ENCODE measurements at places on chromosomes 2 and 18. TPM values are rescaled to one million over a fixed set of nuclear protein-coding genes. Genes with fewer than 3 reads are reported as not detected.

GRCh38 chr2:229071292-229071976, 199.7 kb downstream of the PID1 start:
- H3K4me3 ChIP-seq: no peak overlapping the region
- no peaks in the 10 kb centered on the region for H3K27me3 ChIP-seq
- no peak overlapping the region for H3K27ac ChIP-seq

DNA sequence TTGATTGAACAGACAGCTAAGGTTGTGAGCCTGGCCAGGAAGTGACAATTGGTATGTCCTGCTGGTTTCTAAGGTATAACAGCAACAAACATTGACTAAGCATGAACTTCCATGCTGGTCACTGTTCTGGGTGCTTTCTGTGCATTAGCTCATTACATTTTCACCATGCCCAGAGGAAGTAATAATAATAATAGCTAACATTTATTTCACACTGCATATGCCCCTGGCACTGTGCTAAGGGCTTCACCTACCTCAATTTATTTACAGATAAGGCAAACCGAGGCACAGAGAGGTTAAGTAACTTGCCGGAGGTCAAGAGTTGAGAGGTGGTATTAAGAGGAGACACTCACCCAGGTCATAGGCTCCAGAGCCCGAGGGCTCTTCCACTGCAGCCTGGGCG, 113.6 kb downstream of the PDCL3 start:
- H3K27me3 ChIP-seq: no peaks in the 10 kb centered on the region
- DNase-seq: no peak
- H3K4me1 ChIP-seq: no peaks in the 10 kb centered on the region
- no peak overlapping the region for H3K4me3 ChIP-seq

OTOF gene
- 0.28 TPM for total RNA-seq

- no peak overlapping the region for H3K4me3 ChIP-seq
- no peak for DNase-seq
- no peaks in the 10 kb centered on the region for H3K36me3 ChIP-seq
- H3K4me1 ChIP-seq: peaks cover 14% of the 10 kb centered on the region
- H3K27me3 ChIP-seq: no peaks in the 10 kb centered on the region
Observed at GRCh38 chr2:20544153-20544747, 97.4 kb downstream of the RHOB start.

DNA sequence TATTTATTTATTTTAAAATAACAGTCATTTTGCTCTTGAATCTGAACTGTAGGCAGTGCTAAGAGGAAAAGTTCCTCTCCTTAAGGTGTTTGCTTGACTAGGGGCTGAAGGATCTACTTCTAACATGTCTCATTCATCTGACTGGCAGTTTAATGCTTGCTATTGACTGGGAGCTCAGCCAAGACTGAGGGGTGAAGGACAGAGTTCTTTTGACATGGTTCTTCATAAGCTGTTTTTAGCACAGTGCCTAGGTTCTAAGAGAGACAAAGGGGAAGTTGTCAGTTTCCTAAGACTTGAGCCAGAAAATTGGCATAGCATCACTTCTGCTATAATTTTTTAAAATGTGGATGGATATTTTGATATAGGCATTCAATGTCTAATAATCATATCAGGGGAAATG, 73.0 kb downstream of the COMMD1 start:
- H3K27ac ChIP-seq: no peak overlapping the region
- no peak overlapping the region for H3K4me3 ChIP-seq
- peaks cover 4% of the 10 kb centered on the region for H3K4me1 ChIP-seq
- DNase-seq: no peak
- no peaks in the 10 kb centered on the region for H3K27me3 ChIP-seq
- H3K36me3 ChIP-seq: no peaks in the 10 kb centered on the region

DNAJC10 gene
- total RNA-seq: 46.4 TPM

CYS1 gene
- 4.1 TPM for total RNA-seq

DSG1 gene
- total RNA-seq: 0.61 TPM

REL gene
- total RNA-seq: 6.4 TPM

DNA sequence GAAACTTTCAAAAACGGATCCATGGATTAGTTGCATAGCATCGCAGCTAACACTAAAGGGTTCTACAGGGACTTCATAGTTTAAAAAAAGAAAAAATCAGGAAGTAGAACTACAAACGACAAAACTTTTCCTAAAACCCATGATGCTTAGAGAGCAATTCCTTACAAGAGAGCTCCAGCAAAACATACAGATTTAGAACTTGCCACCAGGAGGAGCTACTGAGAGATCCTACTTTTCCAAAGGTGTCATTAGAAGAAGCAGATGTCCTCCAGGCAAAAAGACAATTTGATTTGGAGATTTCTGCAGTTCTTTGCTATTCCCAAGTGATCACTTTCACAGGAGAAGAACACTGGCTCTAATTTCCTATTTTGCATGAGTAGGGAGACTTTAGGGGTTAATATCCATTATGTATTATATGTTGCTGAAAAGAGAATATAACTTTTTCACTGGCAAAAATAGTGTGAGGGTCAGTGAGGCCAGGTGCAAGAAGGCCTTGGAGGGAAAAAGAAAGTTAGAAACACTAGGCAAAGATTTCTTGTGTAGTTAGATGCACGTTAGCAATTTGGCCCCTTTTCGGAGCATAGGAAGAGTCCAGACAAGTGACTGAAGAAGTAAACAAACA, 436.2 kb downstream of the SUCLG1 start:
- no peak overlapping the region for H3K27ac ChIP-seq
- H3K4me1 ChIP-seq: no peaks in the 10 kb centered on the region
- no peak overlapping the region for H3K4me3 ChIP-seq

DNA sequence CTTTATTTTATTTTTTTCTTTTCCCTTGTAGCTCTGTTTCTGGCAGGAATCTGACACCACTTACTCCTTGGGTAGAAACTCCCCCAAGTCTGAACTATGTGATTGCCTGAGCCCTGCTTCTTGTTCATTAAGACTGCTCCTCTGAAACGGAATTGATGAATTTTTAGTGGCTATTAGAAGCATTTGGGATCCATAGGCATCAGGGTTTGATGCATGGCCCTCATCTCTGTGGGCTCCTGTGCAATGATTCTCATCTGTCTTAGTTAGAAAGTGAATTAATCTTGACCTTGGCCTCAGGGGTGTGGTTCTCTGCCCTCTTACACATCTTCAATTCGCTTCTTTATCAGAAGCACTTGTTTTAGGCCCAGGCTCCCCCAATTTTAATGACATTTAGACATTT, 31.0 kb upstream of the DARS1 start:
- no peaks in the 10 kb centered on the region for H3K36me3 ChIP-seq
- DNase-seq: no peak
- no peak overlapping the region for H3K27ac ChIP-seq

DNA sequence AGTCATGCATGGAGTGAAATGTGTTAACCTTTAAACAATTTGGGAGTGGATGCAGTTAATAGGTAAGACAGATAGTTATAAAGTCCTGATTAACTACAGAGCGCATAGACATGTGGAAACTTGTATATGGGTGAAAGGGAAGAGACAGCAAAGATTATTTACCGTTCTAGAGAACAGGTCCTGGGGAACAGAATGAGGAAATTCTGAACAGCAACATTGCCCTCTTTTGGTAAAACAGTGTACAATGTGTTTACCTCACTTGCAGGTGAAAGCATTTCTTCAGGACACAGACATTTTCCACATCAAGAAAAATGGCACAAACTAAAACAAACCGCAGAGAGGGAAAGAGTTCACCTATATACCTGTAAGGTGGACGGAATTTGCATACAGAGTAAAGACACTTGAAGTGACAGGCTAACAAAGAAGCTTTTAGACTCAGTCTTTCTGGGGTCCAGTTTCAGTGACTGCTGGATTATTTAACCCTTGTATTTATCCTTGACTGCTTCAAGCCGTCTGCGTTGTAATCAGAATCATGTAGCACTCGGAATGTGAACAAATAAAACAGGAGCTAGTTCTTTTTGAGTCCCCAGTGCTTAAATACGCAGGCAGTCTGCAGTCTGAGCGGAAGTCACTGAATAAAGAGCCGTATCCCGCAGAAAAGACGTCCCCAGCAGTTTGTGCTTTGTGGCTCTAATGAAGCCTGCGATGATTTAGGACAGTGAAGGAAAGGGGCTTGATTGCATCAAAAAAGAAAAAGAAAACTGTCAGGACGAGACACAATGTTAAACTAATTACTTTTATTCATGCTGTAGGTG, 364.8 kb upstream of the GALNT5 start:
- peaks cover 7% of the 10 kb centered on the region for H3K4me1 ChIP-seq
- no peak overlapping the region for H3K27ac ChIP-seq
- no peaks in the 10 kb centered on the region for H3K27me3 ChIP-seq
- H3K4me3 ChIP-seq: no peak overlapping the region
- H3K36me3 ChIP-seq: no peaks in the 10 kb centered on the region
- no peak for DNase-seq

DNA sequence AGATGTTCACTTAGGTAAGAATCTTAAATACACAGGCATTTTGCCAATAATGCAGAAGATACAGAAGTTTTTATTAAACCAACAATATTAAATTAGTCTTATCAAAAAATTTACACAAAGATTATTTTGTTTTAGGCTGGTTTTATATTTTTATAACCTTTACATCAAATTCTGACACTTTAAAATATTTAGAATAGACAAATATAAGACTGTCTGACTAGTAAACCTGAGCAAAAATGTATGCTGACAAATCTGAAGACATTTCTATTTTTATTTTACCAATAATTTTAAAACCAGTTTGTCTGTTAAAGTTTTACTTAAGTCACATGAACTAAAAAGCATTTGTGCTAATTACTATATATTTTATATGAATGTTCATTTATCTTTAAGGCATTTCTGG, 72.1 kb upstream of the ZNF236 start:
- H3K27ac ChIP-seq: no peak overlapping the region
- DNase-seq: no peak
- H3K27me3 ChIP-seq: no peaks in the 10 kb centered on the region
- H3K4me3 ChIP-seq: no peak overlapping the region

SERPINB13 gene
- total RNA-seq: not detected

PROM2 gene
- total RNA-seq: 0.19 TPM

C2orf81 gene
- 0.23 TPM for total RNA-seq

CAVIN2 gene
- total RNA-seq: 13.3 TPM

- H3K4me3 ChIP-seq: peak overlapping the region; percentile 95
- H3K27ac ChIP-seq: peak overlapping the region; percentile 96
- H3K4me1 ChIP-seq: no peaks in the 10 kb centered on the region
- no peaks in the 10 kb centered on the region for H3K27me3 ChIP-seq
Observed at GRCh38 chr18:22933966-22934423, 867 bp downstream of the RBBP8 start.

DNA sequence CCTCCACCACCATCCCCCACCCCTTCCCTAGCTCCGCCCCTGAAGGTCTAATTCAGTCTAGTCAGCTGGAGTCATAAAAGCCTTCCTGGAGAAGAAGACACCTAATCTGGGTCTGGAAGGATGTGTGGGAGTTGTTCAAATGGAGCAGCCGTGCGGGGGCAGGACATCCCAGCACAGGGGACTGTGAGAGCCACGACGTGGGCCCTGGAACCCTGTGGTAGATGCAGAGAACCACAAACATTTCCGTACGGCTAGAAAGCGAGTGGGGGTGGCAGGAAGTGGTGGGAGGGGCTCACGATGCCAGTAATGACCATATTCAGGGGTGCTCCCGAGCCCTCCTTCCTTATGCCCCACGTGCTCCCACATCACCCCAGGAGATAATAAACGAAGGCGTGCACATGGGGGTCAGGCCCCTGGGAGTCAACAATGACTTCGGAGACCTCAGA, 20.9 kb upstream of the COL6A3 start:
- no peak overlapping the region for H3K4me3 ChIP-seq
- H3K27me3 ChIP-seq: peaks cover 6% of the 10 kb centered on the region
- no peaks in the 10 kb centered on the region for H3K4me1 ChIP-seq
- H3K36me3 ChIP-seq: no peaks in the 10 kb centered on the region

GRCh38 chr2:54588244-54588899, 132.2 kb downstream of the SPTBN1 start:
- no peak overlapping the region for H3K4me3 ChIP-seq
- H3K27me3 ChIP-seq: no peaks in the 10 kb centered on the region
- peaks cover 3% of the 10 kb centered on the region for H3K36me3 ChIP-seq

MROH2A gene
- total RNA-seq: not detected

CAPN14 gene
- 0.08 TPM for total RNA-seq

- H3K4me3 ChIP-seq: no peak overlapping the region
- no peaks in the 10 kb centered on the region for H3K27me3 ChIP-seq
- no peak overlapping the region for H3K27ac ChIP-seq
- H3K4me1 ChIP-seq: no peaks in the 10 kb centered on the region
Observed at GRCh38 chr2:191115391-191115790, 35.4 kb downstream of the STAT4 start.

CFAP221 gene
- total RNA-seq: 3.1 TPM

GRCh38 chr2:152099367-152100050, 665 bp upstream of the CACNB4 start:
- H3K4me3 ChIP-seq: peak overlapping the region; percentile 39
- no peak overlapping the region for H3K27ac ChIP-seq
- H3K36me3 ChIP-seq: no peaks in the 10 kb centered on the region
- H3K4me1 ChIP-seq: peaks cover 21% of the 10 kb centered on the region
- peaks cover 4% of the 10 kb centered on the region for H3K27me3 ChIP-seq

SPP2 gene
- 208 TPM for total RNA-seq

DHRS9 gene
- total RNA-seq: 0.67 TPM

- no peaks in the 10 kb centered on the region for H3K36me3 ChIP-seq
- no peak overlapping the region for H3K27ac ChIP-seq
- DNase-seq: no peak
- no peak overlapping the region for H3K4me3 ChIP-seq
Observed at GRCh38 chr2:165791421-165792103, 2.5 kb downstream of the GALNT3 start.

RAB6C gene
- 0.08 TPM for total RNA-seq

TBR1 gene
- not detected for total RNA-seq

ABCB11 gene
- total RNA-seq: 74.3 TPM

DNA sequence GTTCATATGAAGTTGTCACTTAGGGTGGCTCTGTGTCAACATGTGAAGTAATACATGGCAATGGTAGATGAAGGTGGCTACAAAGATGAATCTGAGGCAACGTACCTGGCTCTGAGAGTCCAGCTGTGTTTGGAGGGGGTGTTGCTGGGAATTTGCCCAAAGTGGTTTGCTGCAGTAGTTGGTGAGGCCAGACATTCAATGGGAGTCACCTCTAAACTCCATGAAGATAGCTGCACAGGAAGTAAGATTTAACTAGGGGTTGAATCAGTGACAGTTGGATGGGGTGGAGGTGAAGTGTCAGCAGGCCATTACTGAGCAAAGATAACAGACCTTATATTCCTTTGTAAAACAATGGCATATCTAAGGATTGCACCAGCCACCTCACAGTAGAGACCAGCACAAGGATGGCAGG, 71.8 kb downstream of the NUP35 start:
- DNase-seq: no peak
- H3K4me1 ChIP-seq: no peaks in the 10 kb centered on the region
- H3K27me3 ChIP-seq: no peaks in the 10 kb centered on the region
- peaks cover 2% of the 10 kb centered on the region for H3K36me3 ChIP-seq
- H3K27ac ChIP-seq: no peak overlapping the region

GRCh38 chr2:101983928-101984327, 7.8 kb upstream of the IL1R2 start:
- peaks cover 3% of the 10 kb centered on the region for H3K4me1 ChIP-seq

ZSWIM2 gene
- total RNA-seq: not detected

EDAR gene
- 0.50 TPM for total RNA-seq

DUSP11 gene
- 10.0 TPM for total RNA-seq

GREB1L gene
- total RNA-seq: 3.7 TPM

- DNase-seq: no peak
- no peak overlapping the region for H3K27ac ChIP-seq
- H3K36me3 ChIP-seq: no peaks in the 10 kb centered on the region
- no peak overlapping the region for H3K4me3 ChIP-seq
Observed at GRCh38 chr18:37535968-37536367, 29.6 kb downstream of the CELF4 start.
